Caki2 (cell line): ENCODE measurements at places on chromosomes 12 and 14. TPM values are rescaled to one million over a fixed set of nuclear protein-coding genes. Genes with fewer than 3 reads are reported as not detected.

Gene SPIC
- not detected in 2 replicates for total RNA-seq

Gene SYNDIG1L
- total RNA-seq = not detected in 2 replicates

Gene PMCH
- not detected in 2 replicates for total RNA-seq

Gene DEPDC4
- total RNA-seq = 2.0 TPM in 1 of 2 replicates, not detected in the other

Gene PSME1
- 77.8 and 123 TPM in 2 replicates for total RNA-seq

Gene SINHCAF
- 95.2 and 115 TPM in 2 replicates for total RNA-seq

Gene SERPINA6
- 3.8 and 8.7 TPM in 2 replicates for total RNA-seq

Gene LTBP2
- total RNA-seq = 7.6 and 34.4 TPM in 2 replicates

Gene GARIN6
- not detected in 2 replicates for total RNA-seq

Gene RAB15
- 2.9 and 3.9 TPM in 2 replicates for total RNA-seq

Gene TCL1A
- total RNA-seq = not detected in 2 replicates

Gene RND1
- total RNA-seq = 0.57 and 0.96 TPM in 2 replicates

Gene CACNA2D4
- total RNA-seq = not detected in 2 replicates

Gene PIWIL1
- not detected in 2 replicates for total RNA-seq

Gene SLCO1C1
- not detected in 2 replicates for total RNA-seq

Gene NXPH4
- total RNA-seq = 0.54 TPM in 1 of 2 replicates, not detected in the other

Gene AICDA
- 0.84 and 27.6 TPM in 2 replicates for total RNA-seq

Gene FITM1
- not detected in 2 replicates for total RNA-seq

Gene DPPA3
- total RNA-seq = not detected in 2 replicates

Gene CDCA3
- total RNA-seq = 136 and 216 TPM in 2 replicates

Gene CNOT2
- total RNA-seq = 142 and 165 TPM in 2 replicates

Gene KRT78
- total RNA-seq = not detected in 2 replicates
